ENCODE measurements at places on chromosomes 3 and 15.

DNA sequence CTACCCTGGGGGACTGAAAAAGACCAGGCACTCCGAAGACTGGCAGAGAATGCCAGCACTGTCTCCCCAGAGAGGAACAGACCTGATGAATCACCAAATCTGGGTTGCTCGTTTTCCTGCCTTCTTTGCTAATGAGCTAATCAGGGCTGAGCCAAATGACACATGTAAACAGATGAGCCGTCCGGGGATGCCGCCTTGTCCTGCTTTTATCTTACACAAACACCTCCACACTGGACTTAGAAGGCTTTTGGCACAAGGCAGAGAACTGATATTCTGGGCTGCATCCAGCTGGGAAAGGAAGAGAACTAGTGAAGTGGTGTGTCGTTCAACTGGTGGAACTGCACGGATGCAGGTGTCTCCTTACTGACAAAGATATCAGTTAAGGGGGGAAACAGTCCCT lies 88.1 kb downstream of the MECOM start:
- DNase-seq, result no peak

- no peak for DNase-seq
Observed at GRCh38 chr15:85026304-85027032, 44.8 kb downstream of the PDE8A start.

GRCh38 chr3:34065901-34066300 lies 267.5 kb downstream of the PDCD6IP start:
- no peak for DNase-seq

GRCh38 chr3:171044835-171045793 lies 18.6 kb upstream of the SLC2A2 start:
- no peak for DNase-seq

GRCh38 chr15:56028430-56028829 lies 35.0 kb upstream of the NEDD4 start:
- no peak for DNase-seq

GRCh38 chr15:34436126-34436955 lies 1.3 kb downstream of the GOLGA8A start:
- DNase-seq, result no peak

DNA sequence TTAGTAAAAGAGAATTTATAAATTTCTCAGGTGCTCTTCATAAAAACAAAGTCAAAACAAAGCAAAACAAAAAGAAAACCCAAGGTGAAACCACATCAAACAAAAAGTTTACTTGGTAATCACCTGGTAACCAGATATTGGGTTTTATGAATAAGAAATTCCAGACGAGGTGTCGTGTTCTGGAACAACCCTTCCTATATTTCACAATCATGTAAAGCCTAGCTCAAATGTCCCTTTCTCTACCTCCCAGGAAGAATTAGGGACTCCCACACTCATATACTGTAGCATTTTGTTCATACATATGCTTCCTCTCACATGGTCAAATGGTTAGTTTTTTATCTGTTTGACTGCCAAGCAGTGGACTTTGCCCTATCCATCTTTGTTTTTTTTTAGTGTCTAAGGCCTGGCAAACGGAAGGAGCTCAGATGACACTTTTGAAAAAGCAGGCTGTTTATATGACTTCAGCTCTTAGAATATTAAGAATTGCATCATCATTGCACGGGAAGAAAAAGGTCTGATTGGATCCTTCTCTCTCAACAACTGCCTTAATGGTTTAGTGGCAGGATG lies 326.7 kb upstream of the TBL1XR1 start:
- DNase-seq, result no peak

DNA sequence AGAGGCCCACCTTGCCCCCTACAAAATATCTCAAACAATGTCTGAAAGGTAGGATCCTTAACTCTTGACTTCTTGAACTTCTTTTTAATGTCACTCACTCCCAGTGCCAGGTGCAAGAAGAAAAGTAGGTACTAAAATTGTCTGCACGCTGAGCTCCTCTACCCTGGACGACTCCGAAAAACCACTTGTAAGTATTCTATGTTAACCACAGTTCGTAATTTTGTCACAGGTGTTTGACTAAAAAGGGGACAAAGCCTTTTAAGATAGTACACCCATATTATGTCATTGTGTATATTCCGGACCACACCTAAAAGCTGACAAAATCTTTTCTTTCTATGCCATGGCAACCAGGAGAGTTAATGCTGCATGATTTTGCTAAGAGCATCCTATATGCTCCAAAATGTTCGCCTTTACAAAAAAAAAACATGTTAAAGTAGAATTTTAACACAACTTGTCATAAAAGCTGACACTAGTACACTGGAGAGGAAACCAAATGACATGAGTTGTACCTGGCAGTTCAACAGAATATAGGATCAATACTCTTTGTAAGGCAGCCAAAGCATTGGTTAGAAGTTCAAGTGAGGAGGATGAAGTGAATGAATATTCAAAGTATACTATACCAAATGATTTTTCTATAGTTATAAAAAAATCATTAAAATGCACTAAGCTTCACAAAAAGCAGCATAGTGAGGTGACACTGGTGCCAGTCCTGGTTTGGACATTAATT lies 210.5 kb downstream of the FOXP1 start:
- DNase-seq, result no peak

DNA sequence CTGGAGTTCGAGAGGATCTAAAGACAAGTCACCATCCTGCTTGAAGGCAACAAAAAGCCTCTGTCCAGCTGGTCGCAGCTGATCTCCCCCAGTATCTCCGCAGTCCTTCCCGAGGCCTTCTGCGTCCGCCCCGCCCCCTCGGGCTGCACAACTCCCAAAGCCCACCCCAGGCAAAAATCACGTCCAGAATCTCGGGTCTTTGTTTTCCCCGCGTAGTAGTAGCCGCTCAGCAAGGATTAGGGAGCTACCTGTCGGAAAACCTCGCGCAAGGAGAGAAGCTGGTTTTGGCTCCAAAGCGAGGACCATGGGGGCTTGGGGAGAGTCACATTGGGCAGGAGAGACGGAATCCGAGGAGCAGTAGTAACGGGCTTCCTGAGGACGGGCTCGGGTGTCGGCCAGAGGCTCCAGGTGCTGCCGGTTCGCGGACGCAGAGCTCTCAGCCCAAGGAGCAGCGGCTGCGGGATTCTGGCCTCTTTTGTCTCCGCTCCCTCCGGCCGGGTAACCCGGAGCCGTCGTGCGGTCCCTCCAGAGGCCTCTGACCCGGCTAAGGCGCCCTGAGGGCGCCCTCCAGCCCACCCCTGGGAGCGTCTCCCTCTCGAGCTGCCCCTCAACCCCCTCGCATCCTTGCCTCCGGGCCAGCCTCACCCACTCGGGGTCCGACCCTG lies 401 bp downstream of the ZSCAN29 start:
- DNase-seq, result no peak

- DNase-seq, result no peak
Observed at GRCh38 chr3:110494728-110495127, 576.9 kb upstream of the NECTIN3 start.

- no peak for DNase-seq
Observed at GRCh38 chr3:40713306-40713705, 188.5 kb downstream of the ZNF621 start.

DNA sequence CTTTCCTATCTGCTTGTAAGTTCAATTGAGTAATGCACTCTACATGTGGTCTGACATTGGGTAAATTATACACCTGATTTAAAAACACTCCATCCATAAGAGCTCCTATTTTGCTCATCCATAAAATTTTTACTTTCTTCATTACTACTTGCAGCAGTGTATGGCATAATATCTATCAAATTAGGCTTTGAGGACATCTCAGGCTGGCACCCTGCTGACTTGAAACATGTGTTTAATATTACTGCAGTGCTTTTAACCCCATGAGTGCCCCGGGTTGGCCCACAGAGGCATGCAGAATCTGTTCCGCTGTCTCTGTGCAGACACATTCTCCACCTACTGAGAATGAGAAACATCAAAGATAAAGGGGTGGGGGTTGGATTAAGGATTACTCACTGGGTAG lies 249.9 kb upstream of the DNAJC19 start:
- DNase-seq, result no peak

DNA sequence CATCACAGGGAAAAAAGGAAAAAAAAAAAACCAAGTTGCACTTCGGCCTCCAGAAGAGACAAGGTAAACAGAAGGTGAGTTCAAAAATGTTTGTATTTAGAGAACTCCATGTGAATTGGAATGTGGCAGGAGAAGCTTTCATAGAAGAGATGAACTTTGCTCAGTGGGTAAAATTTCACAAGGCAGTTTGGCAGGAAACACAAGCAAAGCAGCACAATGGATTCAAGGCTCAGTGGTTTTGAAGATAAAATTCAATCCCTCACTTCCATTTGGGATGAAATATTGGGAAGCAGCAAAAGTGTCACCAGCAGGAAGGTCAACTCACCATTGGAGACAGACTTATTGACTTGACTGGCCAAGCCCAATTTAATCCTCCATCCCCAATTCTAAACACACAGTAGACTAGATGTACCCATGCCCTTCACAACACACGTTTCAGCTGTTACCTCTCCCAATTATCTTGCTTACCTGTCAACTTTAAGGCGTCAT lies 256.7 kb upstream of the ICE2 start:
- no peak for DNase-seq

DNA sequence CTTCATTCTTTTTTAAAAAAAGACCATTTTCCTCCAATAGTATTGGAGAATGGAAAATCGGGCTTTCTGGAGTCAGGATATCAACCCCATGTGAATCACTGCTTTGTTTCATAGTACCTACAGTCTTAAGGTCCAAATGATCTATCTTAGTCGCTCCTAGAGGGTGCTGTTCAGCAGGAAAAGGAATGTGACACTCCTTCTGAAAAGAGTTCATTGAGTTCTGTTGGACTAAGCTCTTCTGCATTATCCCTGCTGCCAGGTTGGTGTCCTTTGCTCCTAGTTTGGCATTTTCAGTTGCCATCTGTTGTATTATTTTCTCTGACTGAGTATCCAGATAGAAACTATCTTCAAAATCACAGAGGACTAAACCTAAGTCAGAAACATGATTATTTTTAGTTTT lies 57.2 kb downstream of the POLQ start:
- DNase-seq, result no peak

DNA sequence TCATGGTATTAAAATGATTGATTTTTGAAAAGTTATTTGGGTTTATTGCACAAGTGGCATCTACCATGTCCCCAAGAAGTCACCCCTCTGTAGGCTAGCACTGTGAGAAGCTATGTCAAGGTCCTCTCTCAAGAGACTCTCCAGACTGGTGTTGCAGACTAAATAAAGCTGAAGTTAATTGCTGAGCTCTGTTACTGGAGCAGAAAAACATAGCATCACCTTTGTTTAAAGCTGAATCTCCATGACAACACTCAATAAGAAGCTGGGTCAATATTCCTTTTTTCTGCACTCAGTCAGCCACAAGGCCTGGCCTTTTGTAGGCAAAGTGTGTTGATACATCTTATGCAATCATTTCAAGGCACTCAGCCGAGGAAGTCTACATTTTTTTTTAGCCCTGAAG lies 806.6 kb upstream of the LMCD1 start:
- DNase-seq, result peak; percentile 40

DNA sequence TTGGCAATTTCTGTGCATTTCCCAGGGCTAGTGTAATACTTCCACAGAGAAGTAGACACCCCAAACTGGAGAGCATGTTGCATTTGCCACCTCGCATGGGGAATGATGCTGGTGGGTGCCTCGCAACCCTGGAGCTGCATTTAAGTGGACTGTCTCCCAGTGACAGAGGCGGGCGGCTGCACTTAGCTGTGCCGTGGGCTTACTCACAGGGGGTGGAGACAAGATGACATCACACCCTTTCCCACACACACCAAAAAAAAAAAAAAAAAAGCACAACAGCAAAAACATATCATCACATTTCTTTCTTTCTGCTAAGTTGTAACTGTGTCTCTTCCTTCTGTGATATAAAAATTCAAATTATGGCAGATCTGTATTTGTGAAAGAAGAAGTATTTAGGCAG lies at the start of gene ABI3BP:
Gene ABI3BP, minus strand, starts transcription at position 113 of the 400 bp plus-strand sequence. Its CDS starts 37 bp downstream, at position 76.
- DNase-seq, result peak; percentile 16

GRCh38 chr3:149058602-149059001 lies 27.7 kb downstream of the HLTF start:
- no peak for DNase-seq

GRCh38 chr15:69610277-69610676 lies 157.7 kb downstream of the RPLP1 start:
- DNase-seq, result no peak

- peak; percentile 1 for DNase-seq
Observed at GRCh38 chr3:22372292-22373062, 621.5 kb upstream of the ZNF385D start.

- no peak for DNase-seq
Observed at GRCh38 chr3:112334691-112335433, 1.9 kb downstream of the CD200 start.

DNA sequence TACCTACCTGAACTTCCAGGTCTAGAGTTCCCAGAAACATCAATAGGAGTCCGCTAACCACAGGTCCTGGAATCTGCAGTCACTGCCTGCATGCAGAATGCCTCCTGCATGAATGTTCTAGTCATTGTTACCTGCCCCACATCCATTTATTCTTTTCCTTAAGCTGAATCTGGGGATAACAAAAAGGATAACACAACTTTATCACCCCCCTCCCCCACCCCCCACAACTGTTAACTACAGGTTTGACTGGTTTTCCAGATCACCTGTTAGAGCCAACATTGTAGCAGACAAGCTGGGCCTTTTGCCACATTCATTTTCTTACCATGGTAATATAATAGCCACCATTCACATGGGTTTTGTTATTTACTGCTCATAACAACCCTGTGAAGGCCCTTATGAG lies 4.6 kb upstream of the CTSH start:
- peak; percentile 4 for DNase-seq

GRCh38 chr15:45156744-45157455 lies 27.1 kb downstream of the DUOX1 start:
- no peak for DNase-seq

DNA sequence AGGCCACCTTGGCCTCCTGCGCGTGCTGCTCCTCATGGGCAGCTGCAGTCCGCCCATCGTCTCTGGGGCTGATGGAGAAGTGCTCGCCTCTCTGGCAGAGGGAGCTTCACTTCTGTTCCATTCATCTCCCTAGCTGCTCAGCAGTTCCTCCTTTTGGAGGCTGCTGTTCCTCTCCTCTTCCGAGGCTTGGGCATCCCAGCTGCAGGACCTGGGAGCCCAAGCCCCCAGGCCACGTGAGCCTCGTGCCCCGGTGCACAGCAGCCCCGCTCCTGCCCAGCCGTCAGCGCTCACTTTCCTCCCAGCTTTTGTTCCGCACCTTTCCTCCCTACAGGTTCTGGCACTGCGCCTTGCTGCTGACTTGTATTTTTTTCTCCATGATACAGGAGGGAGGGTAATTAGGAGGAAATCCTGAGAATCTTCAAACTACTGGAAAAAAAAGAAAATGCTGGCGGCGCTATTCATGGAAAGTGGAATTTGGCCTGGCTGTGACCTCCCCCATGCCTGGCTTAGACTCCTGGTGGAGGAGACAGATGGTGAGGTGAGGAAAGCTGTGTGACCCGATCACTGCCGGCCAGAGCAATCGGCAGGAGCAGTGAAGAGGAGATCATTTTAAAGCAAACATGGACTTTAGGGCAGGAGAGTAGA lies 210.1 kb downstream of the CHST2 start:
- DNase-seq, result no peak
